ENCODE measurements at places on chromosomes 12 and 14.

DNA sequence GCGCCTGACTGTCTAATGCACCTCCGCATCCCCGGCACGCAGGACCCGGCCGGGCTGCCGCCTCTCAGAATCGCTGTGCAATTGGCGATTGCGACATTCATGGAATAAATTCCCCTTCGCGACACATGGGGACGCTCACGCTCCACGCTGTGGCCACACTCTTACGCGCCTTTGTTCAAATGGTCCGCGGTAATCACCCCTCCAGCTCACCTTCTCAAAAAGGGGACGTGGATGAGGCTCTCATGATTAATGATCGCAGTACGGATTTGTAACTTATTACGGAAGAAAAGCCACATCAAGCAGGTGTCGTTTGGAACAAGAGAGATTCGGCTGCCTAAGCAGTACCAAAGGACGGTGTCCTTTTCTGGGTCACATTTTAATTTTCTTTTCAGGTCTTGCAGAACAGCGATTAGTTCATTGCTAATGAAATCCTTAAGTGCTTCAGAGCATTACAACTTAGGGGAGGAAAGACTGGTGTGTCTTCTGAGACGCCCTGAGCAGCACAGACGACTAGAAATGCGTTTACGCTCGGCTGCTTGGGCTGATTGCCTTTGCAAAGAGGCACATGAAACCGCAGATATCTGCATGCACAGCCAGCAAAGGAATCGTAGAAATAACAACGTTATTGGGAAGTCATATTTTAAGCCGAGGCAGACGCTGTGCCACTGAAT is 37.3 kb upstream of the ADGRD1 start:
- DNase-seq, result no peak

GRCh38 chr14:104751539-104752422 is 1.2 kb upstream of the SIVA1 start:
- peak; percentile 54 for DNase-seq

- no peak for DNase-seq
Observed at GRCh38 chr12:125453751-125454150, 388.5 kb downstream of the AACS start.

GRCh38 chr12:114682785-114683708 is 928 bp downstream of the TBX3 start:
- no peak for DNase-seq

GRCh38 chr12:32486158-32486557 is 86.8 kb downstream of the FGD4 start:
- no peak for DNase-seq

- DNase-seq, result no peak
Observed at GRCh38 chr14:51607711-51608110, 44.0 kb upstream of the FRMD6 start.

DNA sequence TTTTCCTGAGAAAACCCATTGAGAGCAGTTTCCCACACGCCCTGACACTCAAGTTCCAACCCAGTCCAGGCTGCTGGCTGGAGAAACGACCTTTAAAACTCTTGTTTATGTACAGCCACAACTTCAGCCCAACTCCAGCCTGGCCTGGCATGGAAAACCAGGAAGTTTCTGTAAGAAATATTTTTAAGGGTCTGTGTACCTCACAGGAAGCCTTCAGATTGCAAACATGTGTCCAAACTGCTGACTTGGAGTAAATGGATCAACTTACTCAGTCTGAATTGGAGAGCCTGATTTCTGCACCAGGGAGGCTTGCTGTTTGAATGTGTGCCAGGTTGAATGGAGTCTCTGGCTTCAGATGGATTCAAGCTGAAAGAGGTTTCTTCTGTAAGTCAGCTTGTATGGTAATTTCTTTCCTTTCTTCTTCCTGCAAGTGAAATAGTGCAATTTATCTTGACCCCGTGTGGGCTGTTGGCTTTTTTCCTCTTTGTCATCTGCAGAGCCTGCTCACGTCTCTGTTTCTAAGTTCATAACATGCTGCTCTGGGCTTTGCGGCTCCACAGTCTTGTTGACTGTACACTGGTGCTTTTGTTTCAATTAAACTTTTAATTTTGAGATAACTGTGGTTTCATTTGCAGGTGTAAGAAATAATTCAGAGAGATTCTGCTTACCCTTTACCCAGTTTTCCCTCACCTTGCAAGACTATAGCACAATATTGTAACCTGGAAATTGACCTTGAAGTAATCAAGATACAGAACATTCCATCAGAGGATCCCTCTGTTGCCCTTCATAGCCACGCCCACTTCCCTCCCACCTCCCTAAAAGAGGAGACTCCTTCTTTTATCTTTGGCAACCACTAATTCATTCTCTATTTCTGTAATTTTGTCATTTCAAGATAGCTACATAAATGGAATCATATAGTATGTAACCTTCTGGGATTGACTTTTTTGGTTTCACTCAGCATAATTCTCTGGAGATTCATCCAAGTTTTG is 109.7 kb upstream of the PRMT8 start:
- DNase-seq, result no peak

DNA sequence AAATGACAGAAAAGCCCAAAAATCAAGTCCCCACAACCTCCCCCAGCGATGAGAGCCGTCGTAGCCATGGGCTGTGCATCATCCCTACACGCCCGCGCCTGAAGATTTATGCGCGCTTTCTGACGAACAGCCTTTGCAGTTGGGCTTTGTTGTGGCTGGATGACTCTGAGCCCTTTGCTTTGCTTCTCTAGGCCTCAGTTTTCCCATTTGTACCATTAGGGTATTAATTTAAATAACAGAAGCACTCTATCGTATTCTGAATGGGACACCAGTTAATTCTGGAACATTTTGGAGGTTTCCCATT is 24.2 kb downstream of the SFSWAP start:
- no peak for DNase-seq

DNA sequence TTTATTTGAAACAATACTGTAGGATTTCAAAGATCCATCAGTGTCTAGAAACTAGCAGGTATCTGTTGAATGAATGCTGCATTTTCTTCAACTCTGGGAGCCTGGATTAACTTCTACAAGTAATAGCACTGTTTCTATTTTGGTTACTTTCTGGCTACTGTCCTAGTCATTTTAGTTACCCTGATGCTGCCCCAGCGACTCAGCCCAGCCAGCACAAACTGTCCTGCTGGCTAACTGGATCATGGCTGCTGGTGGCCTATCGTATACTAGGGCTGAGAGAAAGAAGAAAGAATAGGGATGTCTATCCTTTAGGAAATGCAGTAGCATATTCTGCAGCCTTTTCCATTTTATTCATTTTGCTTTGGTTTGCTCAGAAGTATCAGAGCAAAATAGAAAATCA is 53.9 kb downstream of the NTN4 start:
- DNase-seq, result no peak

GRCh38 chr12:121110211-121110940 is 22.3 kb upstream of the P2RX7 start:
- no peak for DNase-seq

Data from CMK (cell line).